ENCODE measurements at places on chromosomes 4 and X. TPM values are rescaled to one million over a fixed set of nuclear protein-coding genes. Genes with fewer than 3 reads are reported as not detected.
A peak's percentile ranks its signal among the peaks of the same experiment; 100 is the strongest.

DNA sequence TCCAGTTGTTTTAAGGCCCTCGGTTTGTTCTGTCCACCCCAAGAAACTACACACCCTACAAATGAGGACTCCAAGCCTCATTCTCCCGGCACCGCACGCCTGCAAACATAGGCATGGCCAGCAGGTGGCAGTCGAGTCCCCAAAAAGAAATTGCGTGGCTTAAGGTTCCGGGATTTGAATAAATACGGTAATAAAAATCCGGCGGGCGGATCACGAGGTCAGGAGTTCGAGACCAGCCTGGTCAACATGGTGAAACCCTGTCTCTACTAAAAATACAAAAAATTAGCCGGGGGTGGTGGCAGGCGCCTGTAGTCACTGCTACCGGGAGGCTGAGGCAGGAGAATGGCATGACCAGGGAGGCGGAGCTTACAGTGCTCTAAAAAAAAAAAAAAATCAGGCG is 21.8 kb upstream of the CSF2RA start:
- DNase-seq, result peak; percentile 90

GRCh38 chrX:19386679-19387078 is 43.0 kb downstream of the PDHA1 start:
- DNase-seq, result no peak

Gene SPARCL1
- total RNA-seq, result 836 TPM

Gene PCDH18
- total RNA-seq, result 19.6 TPM

Gene PRR32
- not detected for total RNA-seq

GRCh38 chrX:47563801-47564315 is 2.9 kb downstream of the ARAF start:
- DNase-seq, result peak; percentile 29

GRCh38 chr4:123127218-123127617 is 204.8 kb upstream of the NUDT6 start:
- no peak for DNase-seq

DNA sequence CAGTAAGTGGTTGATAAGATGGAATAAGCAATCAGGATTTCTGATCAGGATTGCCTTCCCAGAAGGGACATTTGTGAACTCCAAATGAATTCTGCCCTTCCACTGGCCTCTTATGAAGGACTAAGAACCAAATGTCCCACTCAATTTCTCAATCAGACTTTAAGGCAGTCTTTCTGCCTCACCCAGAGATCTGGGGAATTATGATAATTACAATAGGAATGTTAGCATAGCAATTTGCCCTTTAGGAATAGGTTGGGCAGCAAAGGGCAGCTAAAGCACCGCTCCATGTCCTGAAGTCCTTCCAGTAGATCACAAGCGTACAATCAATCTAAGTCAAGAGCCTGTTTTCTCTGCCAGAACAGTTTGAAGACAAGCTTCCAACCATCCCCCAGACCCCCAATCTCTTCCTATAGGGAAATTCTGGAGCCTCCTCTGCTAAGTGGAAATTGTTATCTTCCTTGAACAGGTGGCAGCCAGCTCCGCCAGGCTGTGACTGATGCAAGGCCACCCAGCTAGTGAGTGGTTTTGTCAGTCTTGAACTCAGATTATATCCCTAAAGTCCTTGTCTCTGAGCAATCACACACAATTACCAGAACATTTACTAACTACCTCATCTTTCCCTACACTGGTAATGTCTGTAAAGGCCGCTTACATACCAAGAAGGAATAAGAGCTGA is 18.6 kb downstream of the NKX3-2 start:
- no peak for DNase-seq

Gene RBM46
- not detected for total RNA-seq

Gene PROM1
- total RNA-seq, result 0.43 TPM

GRCh38 chr4:125091-125771 is 930 bp downstream of the ZNF718 start:
- DNase-seq, result peak; percentile 84

GRCh38 chrX:155216940-155217440 is 730 bp downstream of the VBP1 start:
- DNase-seq, result no peak

- DNase-seq, result peak; percentile 82
Measured at GRCh38 chr4:1170976-1171310, 1.4 kb downstream of the SPON2 start.

DNA sequence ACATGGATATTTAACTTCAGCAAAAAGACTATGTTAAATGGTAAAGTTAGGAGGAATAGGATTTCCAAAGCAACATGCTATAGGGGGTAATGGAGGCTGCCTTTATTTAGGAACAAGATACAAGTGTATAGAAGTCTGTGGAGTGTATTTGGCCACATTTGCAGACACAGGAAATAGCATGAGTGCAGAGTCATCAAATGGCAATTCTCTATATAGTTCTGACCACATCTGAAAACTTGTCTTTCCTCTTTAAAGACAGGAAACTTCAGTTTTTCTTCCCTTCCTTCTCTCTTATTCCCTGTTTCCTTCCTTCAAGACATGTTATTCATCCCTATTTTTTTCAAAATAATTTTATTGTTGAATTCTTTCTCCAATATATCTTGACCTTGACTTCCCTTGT is 119.3 kb upstream of the PITX2 start:
- no peak for DNase-seq

Gene HS6ST2
- 0.43 TPM for total RNA-seq

Gene ANKRD50
- 32.0 TPM for total RNA-seq

Gene XAGE1B
- not detected for total RNA-seq

GRCh38 chr4:186920483-186920882 is 196.8 kb upstream of the FAT1 start:
- DNase-seq, result no peak

Gene PCDH7
- 107 TPM for total RNA-seq

DNA sequence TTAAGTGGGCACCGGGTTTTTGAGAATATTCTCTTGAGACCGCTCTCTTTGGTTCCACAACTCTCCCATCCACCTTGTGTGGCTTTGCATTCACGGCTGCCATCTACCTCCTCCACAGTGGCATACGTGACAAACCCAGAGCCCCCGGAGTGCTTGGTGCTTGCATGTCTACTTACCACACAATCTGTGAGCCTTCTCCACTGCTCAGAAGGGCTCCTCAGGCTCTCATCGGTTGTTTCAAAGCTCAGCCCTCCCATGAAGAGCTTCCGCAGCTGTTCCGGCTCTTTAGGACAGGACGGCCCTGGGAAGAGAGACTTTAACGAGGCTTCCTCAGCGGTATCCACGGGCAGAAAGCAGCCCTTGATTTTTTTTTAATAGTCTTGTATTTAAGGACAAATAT is 167.6 kb upstream of the ANK2 start:
- no peak for DNase-seq

Gene AKAP14
- not detected for total RNA-seq

GRCh38 chrX:27085346-27085745 is 377.8 kb downstream of the PPP4R3C start:
- no peak for DNase-seq

Gene SATL1
- not detected for total RNA-seq

GRCh38 chr4:142557239-142557801 is 288.8 kb downstream of the INPP4B start:
- no peak for DNase-seq

DNA sequence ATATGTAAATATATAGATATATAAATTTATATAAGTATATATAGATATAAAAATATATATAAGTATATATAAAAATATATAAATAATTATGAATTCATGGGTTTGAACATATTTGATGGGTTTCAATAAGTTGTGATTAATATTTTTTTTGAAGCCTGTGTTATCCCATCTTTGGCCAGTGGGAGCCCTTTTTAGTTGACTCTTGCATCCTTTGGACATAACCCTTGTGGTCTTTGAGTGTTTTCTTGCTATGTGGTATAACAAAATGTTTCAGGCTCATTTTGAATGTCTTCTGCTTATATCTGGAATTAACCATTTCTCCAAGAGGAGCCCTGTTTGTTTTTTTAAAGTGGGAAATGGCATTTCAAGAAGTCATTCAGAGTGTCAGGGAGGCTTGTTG is 15.2 kb downstream of the SNX25 start:
- DNase-seq, result no peak

GRCh38 chr4:57136281-57136680 is 26.1 kb upstream of the IGFBP7 start:
- DNase-seq, result no peak

- DNase-seq, result no peak
Measured at GRCh38 chr4:187118602-187119120, 395.0 kb upstream of the FAT1 start.

- DNase-seq, result no peak
Measured at GRCh38 chr4:10192331-10192730, 75.7 kb upstream of the WDR1 start.

- DNase-seq, result no peak
Measured at GRCh38 chr4:94378047-94378446, 35.4 kb upstream of the HPGDS start.

DNA sequence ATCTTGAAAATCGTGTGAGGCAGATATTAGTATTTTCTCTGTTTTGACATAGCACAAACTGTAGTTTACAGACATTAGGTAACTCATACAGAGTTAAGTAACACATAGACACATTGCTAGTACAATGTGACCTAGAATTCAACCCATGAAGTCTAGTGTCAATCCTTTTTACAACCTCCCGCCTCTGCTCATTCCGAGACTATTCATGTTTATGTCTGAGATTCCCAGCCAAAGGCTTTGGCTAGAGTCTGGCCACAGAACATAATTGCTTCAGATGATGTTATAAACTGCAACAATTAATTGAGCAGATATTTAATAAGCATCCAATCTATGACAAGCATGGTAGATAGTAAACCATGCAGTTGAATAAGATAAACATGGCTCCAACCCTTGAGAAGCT is 841.0 kb downstream of the STIM2 start:
- no peak for DNase-seq

Gene CPZ
- 15.6 TPM for total RNA-seq

DNA sequence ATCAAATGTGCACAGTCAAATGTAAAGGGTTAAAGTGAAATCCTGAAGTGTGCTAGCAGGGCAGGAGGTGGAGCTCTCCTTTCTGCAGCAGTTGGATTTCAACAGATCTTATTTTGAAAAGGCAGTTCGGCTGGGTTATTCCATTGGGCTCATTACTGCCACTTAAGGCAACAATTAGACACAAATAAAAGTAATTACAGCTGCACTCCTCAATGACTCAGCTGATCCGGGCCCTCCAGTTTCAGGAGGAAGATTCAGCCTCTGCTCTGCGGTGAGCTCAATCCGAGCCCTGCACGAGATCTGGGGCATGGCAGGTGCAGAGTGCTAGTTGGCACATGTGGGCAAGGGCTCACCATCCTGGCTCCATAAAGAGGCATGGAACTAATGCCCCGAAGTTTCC is 85.4 kb downstream of the PHKA2 start:
- DNase-seq, result no peak

Gene SLC25A31
- not detected for total RNA-seq

GRCh38 chr4:123050018-123050417 is 127.6 kb upstream of the NUDT6 start:
- DNase-seq, result no peak

DNA sequence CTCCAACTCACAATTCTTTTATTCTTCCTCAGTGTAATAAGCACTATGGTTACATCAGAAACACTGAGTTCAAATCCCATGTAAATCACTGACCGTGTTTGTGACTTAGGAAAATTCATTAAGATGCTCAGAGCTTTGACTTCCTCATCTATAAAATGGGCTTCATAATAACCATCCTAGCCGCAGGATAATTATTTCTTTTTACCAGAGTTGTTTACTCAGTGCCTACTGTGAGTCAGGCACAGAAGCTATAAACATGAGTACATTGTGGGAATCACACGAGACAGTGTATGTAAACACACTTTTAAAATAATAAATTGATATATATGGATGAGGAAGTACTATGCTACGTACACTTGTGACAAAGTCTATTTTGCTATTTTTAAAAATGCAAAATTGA is 296.3 kb upstream of the TENM3 start:
- no peak for DNase-seq

Gene RCHY1
- total RNA-seq, result 30.6 TPM

Data from posterior vena cava (tissue), 2 donors.